ENCODE measurements at places on chromosomes 13 and 19.

DNA sequence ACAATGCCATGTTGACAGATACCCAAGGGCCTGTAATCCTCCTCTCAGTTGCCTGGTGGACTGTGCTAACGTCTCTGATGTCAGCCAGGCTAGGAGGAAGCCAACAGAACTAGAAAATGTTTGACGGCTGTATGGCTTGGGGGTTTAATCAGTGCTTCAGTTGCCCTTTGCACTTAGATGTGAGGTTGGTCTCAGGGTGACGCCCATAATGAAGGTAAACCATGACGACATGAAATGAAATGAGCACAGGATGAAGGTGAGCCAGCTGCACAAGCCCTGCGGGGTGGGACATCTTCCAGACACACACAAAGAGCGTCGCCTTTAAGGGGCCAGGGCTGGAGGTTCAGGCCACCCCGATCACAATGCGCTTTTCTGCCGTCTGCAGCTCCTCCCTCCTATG is 127.2 kb downstream of the CRYL1 start:
- no peak for DNase-seq

- DNase-seq = no peak
Observed at GRCh38 chr13:21148557-21149258, 27.6 kb downstream of the SKA3 start.

GRCh38 chr13:35621989-35622388 is 145.5 kb upstream of the MAB21L1 start:
- no peak for DNase-seq

GRCh38 chr19:32651729-32652140 is 23.2 kb downstream of the ANKRD27 start:
- peak; percentile 67 for DNase-seq

DNA sequence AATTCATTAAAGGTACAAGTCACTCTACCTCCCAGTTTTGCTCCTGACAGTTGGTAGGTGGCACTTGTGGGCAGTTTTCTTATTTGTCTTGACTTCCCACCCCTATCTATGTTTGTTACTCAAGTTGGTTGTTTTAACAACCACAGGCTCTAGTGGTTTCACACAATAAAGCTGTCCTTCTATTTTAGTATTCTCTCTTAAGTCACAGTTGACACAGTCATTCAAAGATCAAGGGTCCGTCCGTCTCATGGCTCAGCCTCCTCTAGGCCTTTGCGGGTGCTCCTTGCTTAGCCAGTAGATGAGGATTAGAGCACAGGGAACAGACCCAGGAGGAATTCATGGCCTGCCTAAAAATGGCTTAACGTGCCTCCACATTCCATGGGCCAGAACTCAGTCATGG is 573.7 kb downstream of the IRS2 start:
- no peak for DNase-seq

DNA sequence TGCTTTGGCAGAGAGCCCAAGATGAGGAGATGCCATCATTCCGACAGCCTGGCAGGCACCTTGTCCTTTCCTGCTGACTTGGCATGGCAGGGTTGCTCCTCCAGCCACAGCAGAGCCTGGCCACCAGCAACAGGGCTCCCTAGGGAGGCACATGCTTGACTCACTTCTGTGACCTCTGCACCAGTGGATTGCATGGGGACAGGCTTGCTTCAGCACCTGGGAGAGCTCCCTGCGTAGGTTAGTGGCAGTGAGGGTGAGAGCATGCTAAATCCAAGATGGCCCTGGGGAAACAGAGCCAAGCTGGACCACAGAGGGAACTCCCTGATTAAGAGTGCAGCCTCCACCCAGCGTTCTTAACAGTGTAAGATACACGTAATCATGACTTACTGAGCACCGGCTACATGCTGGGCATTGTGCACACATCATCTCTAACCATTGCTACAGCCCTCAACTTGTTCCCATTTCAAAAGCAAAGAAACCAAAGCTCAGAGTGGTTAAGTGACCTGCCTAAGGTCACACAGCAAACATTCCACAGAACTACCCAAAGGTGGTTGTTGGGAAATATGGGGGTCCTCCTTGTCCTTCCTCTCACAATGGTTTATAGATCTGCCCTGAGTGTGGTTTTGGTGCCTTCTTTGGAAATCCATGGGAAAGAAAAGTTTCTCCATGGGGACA is 116.6 kb upstream of the UQCRFS1 start:
- no peak for DNase-seq

DNA sequence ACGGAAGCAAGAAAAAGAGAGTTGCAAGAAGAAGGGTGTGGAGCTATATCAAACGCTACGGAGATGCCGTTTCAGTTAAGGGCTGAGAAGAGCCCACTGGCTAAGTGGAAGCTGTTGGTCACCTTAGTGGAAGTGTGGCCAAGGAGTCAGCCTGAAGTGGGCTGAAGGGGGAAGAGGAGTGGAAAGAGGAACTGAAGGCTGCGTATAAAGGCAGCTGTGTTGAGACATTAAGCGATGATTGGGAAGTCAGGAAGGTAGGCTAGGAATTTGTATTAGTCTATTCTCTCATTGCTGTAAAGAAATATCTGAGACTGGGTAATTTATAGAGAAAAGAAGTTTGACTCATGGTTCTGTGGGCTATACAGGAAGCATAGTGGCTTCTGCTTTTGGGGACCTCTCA is 14.1 kb upstream of the FRY start:
- DNase-seq = no peak

DNA sequence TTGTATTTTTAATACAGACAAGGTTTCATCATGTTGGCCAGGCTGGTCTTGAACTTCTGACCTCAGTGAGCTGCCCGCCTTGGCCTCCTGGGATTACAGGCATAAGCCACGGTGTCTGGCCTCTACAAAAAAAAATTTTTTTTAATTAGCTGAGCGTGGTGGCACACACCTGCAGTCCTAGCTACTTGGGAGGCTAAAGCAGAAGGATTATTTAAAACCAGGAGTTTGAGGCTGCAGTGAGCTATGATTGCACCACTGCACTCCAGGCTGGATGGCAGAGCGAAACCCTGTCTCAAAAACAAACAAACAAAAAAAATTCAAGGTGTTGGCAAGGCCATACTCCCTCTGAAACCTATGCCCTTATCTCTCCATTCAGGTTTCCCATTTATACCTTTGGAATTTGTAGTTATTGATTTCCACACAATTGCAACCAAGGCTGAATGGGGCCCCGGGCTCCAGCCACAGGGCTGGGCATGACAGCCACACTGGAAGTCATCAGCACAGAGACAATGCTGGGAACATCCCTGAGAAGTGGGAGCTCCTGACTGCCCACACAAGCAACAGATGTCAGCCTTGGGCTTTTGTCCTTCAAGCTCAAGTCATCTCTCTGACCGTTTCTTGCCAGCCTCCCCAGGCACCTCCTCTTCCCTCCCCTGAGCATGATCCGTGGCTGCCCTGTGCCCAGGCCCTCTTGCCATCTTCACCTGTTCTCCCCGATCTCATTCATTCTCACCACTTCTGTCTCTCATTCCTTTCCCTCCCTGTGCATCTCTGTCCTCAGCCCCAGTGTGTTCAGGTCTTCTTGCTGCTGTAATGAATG is 27.2 kb upstream of the CALM3 start:
- no peak for DNase-seq

GRCh38 chr19:39369200-39369599 is 21.7 kb downstream of the PAF1 start:
- no peak for DNase-seq

GRCh38 chr13:37766502-37766901 is 103.1 kb downstream of the TRPC4 start:
- DNase-seq = no peak

- DNase-seq = peak; percentile 78
Observed at GRCh38 chr13:51584731-51585672, 740 bp downstream of the WDFY2 start.

All from Right ventricle myocardium superior (tissue), 1 donor.